ENCODE measurements at places on chromosomes 12 and 14.

GRCh38 chr12:90925562-90925961, 29.4 kb downstream of the CCER1 start:
- no peak for DNase-seq

DNA sequence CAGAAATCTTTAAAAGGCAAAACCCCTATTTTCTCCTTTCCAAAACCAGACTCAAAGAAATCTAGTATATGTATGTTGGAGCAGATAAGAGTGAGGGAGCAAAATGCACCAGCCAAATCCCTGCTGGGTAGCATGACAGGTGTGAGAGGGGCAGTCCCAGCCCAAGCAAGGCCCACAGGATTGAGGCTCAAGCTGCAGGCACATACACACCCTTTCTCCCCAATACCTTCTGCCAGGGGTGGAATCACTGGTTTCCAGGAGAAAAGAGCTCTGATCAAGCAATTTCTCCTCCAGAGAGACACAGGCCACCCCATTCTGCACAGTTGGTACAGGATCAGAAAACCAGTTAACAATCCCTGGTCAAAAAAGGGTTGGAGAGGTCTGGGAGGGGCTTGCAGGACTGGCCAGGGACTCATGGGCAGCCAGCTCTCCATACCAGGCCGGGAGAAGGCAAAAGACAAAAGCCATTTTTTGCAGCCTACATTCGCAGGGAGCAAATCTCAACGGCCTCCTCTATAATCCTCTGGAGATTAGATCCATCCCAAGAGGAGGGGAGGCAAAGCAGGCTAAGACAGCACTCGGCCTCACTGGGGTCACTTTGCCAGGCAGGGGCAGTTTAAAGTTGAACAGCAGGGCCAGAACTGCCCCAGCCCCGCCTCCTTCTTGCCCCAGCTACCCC, 2.1 kb downstream of the KMT2D start:
- DNase-seq: no peak

DNA sequence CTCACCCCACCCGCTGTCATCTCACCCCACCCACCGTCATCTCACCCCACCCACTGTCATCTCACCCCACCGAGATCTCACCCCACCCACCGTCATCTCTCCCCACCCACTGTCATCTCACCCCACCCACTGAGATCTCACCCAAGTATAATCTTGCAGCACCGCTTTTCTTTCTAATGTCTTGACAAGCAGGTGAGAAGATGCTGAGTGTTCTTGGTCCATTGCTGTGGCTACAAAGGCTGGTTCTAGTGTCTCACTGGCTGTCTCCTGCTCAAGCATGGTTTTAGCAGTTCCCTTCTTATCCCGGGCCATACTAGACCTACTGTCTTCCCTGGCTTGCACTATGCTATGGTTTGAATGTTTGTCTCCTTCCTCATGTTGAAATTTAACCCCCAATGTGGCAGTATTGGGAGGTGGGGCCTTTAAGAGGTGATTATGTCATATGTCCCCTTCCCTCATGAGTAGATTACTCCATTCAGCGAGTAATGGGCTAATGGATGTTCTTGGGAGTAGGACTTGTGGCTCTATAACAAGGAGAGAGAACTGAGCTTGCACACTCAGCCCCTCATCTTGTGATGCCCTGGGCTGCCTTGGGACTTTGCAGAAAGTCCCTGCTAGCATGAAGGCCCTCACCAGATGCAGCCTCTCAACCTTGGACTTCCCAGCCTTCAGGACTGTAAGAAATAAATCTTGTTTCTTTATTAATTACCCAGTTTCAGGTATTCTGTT, 47.7 kb upstream of the PPP2R5C start:
- no peak for DNase-seq

DNA sequence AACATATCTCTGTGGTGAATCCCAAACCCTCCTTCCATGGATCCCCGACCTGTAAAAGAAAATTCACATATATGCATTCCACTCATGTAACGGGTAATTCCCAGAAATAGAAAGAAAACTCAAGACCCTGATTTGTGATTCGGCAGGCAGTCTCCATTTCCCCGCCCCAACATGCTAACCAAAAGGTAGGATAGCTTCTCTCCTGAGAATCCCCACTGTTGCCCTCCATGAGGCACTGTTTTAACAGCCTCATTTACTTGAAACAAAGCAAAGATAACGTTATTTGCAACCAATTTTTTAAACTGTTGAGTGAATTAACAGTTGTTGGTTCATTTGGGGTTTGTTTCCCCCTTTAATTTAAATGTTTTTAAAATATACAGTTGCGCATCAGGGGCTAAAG, 774 bp upstream of the SLC2A13 start:
- no peak for DNase-seq

DNA sequence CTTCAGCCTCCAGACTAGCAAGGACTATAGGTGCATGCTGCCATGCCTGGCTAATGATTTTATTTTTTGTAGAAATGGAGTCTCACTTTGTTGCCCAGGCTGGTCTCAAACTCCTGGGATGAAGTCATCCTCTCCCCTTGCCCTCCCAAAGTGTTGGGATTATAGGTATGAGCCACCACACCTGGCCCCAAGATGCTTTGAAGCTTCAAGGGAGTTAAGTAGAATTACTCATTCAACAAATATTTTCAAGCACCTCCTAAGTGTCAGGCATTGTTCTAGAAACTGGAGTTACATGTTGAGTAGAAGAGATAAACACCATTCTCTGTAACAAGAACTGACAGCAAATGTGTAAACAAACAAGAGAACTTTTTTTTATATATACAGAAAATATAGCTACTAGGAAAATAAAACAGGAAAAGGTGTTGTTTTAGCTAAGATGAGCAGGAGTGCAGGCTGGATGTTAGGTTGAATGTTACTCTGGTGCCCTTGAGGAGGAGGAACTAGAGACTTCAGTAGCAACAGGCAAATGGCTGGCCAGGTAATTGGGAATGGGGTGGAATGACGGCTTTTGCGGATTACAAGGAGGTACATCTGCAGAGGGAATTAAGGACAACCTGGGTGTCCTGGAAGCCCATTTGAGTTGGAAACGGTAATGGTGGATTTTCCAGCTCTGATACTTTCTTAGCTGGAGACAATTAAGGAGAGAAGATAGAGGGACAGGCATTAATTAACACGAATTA, 32.0 kb upstream of the CFAP54 start:
- no peak for DNase-seq

Data from kidney (tissue), 22 donors.